ENCODE measurements at places on chromosomes 2 and 18. TPM values are rescaled to one million over a fixed set of nuclear protein-coding genes. Genes with fewer than 3 reads are reported as not detected.

Gene GALNT14
- total RNA-seq, result 0.16 TPM

GRCh38 chr2:217077831-217078407 is 218.1 kb upstream of the TNP1 start:
- H3K4me1 ChIP-seq, result no peaks in the 10 kb centered on the region
- no peaks in the 10 kb centered on the region for H3K27me3 ChIP-seq
- H3K27ac ChIP-seq, result no peak overlapping the region
- no peak overlapping the region for H3K4me3 ChIP-seq
- H3K36me3 ChIP-seq, result no peaks in the 10 kb centered on the region

DNA sequence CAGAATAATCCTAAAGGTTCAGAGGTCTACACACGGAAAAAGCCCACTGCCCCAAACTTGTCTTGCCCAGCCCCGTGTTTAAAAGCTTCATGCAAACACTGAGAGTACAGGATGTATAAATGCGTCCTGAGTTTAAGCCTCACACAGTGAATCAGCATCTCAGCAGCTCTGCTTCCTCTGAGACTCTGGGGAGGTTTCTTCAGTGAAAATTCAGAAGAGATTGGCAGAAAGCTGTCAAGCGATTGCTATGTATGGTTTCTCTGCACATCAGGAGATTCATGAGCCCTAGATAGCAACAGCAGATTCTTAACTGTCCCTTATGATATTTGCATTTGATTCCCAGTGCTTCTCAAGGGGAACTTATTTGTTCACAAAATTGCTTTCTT is 27.1 kb downstream of the CRACDL start:
- H3K27me3 ChIP-seq, result no peaks in the 10 kb centered on the region
- H3K4me1 ChIP-seq, result peaks cover 4% of the 10 kb centered on the region
- no peak overlapping the region for H3K27ac ChIP-seq
- no peaks in the 10 kb centered on the region for H3K36me3 ChIP-seq
- no peak for DNase-seq
- H3K4me3 ChIP-seq, result no peak overlapping the region

DNA sequence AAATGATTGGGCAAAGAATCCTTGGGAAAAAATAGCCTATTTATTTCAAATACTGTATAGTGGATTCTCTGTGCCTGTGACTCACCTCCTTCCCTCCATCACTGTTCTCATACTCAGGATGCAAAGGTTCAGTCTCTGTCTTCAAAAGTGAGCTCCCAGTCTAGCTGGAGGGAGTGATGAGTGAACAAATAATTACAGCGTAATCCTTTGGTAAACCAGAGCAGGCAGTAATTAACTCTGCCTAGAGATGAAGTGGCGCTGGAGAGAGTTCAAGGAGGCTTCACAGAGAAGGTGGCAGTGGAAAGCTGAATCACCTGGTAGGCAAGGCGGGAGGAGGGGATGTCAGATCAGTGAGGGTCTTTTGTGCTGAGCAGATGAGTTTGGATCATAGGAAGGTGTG is 6.5 kb downstream of the DGUOK start:
- no peak overlapping the region for H3K4me3 ChIP-seq
- no peak overlapping the region for H3K27ac ChIP-seq
- no peak for DNase-seq
- H3K4me1 ChIP-seq, result no peaks in the 10 kb centered on the region
- no peaks in the 10 kb centered on the region for H3K36me3 ChIP-seq
- H3K27me3 ChIP-seq, result no peaks in the 10 kb centered on the region

DNA sequence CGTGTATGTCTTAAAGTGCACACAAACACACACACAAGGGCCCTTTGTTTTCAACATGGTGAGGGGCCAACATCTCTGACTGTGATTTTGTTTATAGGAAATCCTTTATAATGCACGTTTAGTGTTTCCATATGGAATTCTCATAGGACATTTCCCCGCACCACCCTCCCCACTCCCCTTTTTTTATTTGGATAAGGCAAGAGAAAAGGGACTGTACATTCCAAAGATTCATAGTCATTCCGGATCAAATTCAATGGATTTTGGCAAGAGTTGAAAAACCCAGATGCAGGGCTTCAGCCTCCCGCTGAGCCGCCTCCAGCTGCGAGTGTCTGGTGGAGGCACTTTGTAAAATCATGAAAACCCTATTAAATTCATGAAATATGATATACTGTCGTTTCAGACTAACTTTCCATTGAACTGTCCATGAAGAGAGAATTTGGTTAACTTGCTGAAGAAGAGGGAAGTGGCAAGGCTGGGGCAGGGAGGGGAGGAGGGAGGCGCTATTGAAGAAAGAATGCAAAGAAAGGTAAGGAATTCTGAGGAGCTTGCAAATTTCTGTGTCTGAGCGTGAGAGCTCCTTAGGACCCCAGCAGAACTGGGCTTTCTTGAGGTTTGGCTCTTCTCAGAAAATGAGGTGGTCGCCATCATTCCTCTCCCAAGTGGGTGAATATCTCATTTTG is 25.8 kb upstream of the SLC14A2 start:
- H3K27ac ChIP-seq, result peak overlapping the region; percentile 68
- H3K27me3 ChIP-seq, result no peaks in the 10 kb centered on the region
- H3K4me1 ChIP-seq, result peaks cover 5% of the 10 kb centered on the region
- DNase-seq, result no peak
- no peak overlapping the region for H3K4me3 ChIP-seq
- H3K36me3 ChIP-seq, result no peaks in the 10 kb centered on the region

GRCh38 chr2:66566726-66567399 is 131.9 kb downstream of the MEIS1 start:
- no peak overlapping the region for H3K27ac ChIP-seq
- H3K4me3 ChIP-seq, result no peak overlapping the region
- no peaks in the 10 kb centered on the region for H3K4me1 ChIP-seq
- no peaks in the 10 kb centered on the region for H3K36me3 ChIP-seq
- H3K27me3 ChIP-seq, result no peaks in the 10 kb centered on the region
- no peak for DNase-seq

All from breast epithelium (tissue), 4 donors.